ENCODE measurements at places on chromosomes 2 and 18.

- no peak for DNase-seq
These were observed 184.2 kb upstream of the ACAA2 start for GRCh38 chr18:49997558-49997957.

GRCh38 chr2:60526623-60527022 lies 26.8 kb downstream of the BCL11A start:
- no peak for DNase-seq

DNA sequence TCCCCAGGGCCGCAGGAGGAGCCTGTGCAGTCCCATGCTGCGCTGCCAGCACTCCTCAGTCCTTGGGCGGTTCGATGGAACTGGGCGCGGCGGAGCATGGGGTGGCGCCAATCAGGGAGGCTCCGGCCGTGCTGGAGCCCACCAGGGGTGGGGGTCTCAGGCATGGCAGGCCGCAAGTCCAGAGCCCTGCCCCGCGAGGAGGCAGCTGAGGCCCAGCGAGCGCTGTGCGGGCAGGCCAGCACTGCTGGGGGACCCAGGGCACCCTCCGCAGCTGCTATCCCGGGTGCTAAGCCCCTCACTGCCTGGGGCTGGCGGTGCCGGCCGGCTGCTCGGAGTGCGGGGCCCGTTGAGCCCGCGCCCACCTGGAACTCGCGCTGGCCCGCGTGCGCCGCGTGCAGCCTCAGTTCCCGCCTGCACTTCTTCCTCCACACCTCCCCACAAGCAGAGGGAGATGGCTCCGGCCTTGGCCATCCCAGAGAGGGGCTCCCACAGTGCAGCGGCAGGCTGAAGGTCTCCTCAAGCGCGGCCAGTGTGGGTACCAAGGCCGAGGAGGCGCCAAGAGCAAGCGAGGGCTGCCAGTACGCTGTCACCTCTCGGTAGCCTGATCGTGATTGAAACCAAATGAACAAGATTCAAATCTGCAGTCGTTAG lies 22.8 kb upstream of the GALM start:
- DNase-seq: no peak

GRCh38 chr2:40256649-40257048 lies 195.2 kb downstream of the SLC8A1 start:
- DNase-seq: peak; percentile 42

DNA sequence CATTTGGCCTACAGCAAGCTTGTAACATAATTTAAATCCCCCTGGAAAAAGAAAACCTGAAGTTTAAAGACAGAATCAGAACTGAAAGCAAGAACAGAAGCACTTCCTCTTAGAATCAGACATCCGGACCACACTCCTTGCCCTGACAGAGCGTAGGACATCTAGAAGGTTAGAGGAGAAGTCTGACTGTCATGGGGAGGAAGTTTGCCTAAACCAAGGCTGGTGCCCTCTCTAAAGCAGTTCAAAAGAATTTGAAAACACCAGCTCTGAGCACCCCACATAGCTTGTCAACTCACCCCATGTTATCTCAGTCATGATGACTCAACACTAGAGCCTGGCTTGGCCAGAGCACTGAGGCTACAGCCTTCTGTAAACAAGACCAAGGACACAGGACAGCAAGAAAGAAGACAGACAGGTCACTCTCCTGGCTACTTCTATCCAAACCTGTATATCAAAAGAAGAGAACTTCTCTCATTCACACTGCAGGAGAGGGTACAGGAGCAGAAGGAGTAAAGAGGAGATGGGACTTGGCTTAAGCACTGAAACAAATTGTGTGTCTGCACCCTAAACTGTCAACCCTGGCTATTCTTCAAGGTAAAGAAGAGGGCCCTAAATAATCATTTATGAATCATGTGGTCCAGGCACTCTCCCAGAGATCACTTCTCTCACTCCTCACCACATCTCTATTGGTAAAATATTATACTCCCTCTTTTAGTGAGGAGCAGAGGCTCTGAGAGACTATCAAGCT lies 198.6 kb downstream of the MEMO1 start:
- DNase-seq: peak; percentile 78

DNA sequence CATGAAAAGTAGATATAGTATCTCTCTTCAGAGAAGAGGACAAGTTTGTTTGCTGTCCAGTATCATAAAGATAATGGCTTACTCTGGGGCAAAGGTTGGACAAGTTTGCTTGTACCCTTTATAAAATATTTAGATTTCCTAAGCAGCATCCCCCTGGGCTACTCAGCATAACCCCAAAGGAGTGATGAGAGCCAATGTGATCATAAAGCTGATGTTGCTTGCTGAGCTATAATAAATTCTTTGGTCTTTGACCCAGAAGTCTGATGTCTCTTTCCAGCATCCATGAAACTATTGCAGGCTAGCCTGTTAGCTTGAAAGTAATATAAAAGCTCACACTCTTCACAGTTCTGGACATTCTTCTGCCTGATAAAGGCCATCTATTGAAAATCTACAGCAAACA lies 138.3 kb upstream of the STON1 start:
- DNase-seq: no peak

GRCh38 chr18:7817575-7818230 lies 250.6 kb downstream of the PTPRM start:
- DNase-seq: no peak

GRCh38 chr18:43482600-43482999 lies 205.3 kb upstream of the SYT4 start:
- DNase-seq: no peak

- DNase-seq: no peak
These were observed 109.1 kb downstream of the PIK3C3 start for GRCh38 chr18:42064109-42064508.

GRCh38 chr2:168338803-168339437 lies 91.5 kb upstream of the STK39 start:
- no peak for DNase-seq
